ENCODE measurements at places on chromosomes 6 and 20.

- DNase-seq, result no peak
Measured at GRCh38 chr6:19083801-19084200, 696.7 kb downstream of the RNF144B start.

GRCh38 chr6:1381481-1382330 is 7.7 kb upstream of the FOXF2 start:
- peak; percentile 10 for DNase-seq

DNA sequence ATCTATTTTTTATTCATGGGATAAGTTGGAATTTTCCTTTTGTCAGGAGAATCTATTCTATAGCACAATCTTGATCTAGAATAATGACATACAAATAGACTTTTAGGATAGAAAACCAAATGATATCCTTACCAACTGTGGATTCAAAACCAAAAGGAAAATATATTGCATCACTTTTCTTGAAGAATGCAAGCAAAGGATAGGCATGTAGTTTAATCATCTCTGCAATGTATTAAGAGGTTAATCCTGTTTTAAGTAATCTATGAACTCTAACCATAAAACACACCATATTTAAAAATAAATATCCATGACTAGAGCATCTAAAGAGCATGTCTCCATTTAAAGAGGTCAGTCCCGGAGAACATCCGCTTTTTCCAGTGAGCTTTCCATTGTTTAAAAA is 106.7 kb upstream of the CNKSR3 start:
- no peak for DNase-seq

- DNase-seq, result no peak
Measured at GRCh38 chr6:163416557-163417253, 2.2 kb downstream of the QKI start.

DNA sequence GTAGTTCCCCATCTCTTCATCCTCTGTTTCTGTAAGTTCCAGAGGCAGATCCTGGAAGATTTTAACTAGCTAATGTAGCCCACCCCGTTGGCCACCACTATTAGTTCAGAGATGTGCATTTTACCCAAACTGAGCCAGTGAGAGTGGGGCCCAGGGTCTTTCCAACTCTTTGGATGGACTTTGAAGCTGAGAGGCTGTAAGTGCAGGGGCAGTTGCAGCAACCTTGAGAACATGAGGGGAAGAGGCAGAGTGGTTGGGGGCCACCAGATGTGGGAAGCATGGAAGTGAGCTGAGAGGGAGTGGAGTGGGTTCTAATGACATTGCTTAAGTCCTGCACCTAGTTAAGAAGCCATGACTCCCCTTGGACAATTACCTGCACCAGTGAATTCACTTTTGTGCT is 72.2 kb downstream of the CDH26 start:
- DNase-seq, result no peak

DNA sequence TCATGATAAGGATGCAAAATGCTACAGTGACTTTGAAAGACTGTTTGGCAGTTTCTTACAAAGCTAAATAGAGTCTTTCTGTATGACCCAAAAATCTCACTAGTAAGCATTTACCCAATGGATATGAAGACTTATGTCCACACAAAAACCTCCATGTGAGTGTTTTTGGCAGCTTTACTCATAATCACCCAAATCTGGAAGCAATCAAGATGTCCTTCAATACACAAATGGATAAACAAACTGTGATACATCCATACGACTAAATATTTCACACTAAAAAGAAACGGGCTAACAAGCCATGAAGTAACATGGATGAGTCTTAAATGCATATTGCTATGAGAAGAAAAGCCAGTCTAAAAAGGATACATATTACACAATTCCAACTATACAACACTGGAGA is 117.2 kb downstream of the PDE10A start:
- DNase-seq, result no peak

GRCh38 chr6:151901009-151901411 is 93.5 kb downstream of the ESR1 start:
- no peak for DNase-seq

- no peak for DNase-seq
Measured at GRCh38 chr20:5602346-5602745, 147.9 kb upstream of the SHLD1 start.

- DNase-seq, result no peak
Measured at GRCh38 chr20:34529742-34530141, 13.5 kb downstream of the DYNLRB1 start.

- no peak for DNase-seq
Measured at GRCh38 chr6:45375449-45375848, 2.3 kb downstream of the SUPT3H start.

- DNase-seq, result no peak
Measured at GRCh38 chr6:5438922-5439584, 177.7 kb downstream of the FARS2 start.

DNA sequence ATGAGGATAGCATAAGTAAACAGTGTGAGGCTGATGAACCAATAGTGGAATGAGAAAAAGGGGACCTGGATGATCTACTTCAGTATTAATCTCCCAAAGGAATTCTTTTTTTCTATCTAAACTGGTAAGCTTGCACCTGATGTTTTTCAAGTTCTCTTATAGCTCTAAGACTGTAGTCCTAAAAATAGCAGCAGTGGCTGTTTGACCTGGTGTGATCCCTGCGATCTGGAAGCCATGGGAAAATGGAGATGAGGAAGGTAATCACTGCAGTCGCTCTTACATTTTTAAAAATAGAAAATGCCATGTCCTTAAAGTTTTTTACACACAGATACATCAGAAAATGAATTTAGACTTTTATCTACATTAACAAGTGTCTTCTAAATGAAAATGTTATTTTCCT is 926.4 kb upstream of the SLC35B3 start:
- DNase-seq, result no peak

- no peak for DNase-seq
Measured at GRCh38 chr6:154304191-154304590, 52.4 kb downstream of the IPCEF1 start.

- no peak for DNase-seq
Measured at GRCh38 chr6:1110164-1110563, 201.7 kb upstream of the FOXQ1 start.

- no peak for DNase-seq
Measured at GRCh38 chr6:28947831-28948270, 24.1 kb upstream of the TRIM27 start.

DNA sequence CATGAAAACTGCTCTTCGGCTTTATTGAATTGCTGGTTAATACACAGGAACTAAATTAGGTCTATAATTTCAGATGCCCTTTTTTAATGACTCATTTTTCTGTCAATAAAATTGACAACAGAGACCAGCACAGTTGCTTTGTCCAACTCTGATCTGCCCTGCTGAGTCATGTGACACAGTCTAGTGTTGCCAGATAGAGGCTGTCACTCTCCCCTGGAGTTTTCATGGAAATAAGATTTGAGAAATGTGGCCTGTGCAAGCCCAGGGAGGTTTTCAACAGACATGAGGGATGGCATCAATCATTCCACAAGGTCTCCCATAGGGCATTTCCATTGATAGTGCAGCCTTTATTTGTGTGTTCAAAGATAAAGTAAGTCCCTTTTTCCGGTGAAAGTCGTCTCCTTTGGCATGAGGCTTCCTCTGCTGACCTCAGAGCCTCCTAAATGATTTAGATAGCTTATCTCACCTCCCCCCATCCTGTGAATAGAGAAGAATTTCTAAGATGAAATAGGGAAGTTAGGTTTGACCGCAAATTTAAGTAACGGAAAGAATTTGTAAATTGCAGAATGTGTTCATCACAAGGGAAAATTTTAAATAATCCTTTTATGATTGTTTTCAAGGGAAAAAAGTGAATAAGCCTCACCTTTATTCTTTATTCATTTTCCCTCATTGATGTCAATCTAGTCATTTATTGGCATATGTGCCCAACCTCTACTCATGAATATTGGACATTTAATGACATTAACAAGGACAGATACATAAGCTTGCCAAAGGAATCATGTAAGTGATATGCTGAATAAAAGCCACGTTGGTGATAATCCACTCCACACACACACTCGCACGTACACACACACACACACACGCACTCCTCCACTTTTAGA is 277.7 kb downstream of the ADGB start:
- no peak for DNase-seq

DNA sequence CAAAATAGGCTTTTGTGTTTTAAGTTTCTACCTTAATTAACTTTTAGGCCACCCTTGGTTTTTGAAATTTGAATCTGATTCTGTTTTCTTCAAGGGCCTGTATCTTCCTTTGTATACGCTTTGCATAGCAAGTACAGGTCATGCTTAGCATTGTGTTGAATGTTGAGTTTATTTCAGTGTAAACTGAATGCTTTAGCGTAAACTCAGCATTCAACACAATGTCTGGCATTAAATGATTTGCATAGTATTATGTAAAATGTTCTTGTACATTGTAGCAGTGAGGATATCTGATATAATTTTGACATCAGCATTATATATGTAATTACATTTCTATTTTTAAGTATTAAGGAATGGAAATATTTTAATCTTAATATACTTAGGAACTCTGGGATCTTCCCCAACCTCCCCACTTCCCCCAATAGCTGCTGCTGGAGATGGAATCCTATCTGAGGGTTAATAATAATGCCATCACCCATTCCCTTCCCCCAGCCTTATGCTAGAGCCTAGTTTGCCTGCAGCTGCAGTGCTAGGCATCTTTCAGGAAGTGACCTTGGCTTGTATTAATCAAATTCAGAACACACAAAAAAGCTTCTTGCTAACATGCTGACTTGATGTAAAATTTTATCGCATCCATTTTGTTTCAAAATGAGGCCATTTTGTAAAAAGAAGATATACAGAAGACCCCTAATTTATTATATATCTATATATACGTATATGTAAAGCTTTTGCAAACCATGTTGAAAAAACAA is 73.1 kb downstream of the NCOA3 start:
- DNase-seq, result no peak

- no peak for DNase-seq
Measured at GRCh38 chr6:112563368-112563767, 216.2 kb downstream of the RFPL4B start.

GRCh38 chr6:3612341-3613041 is 139.0 kb downstream of the PXDC1 start:
- no peak for DNase-seq

GRCh38 chr6:6452002-6452401 is 131.5 kb upstream of the F13A1 start:
- DNase-seq, result no peak

- no peak for DNase-seq
Measured at GRCh38 chr6:169026175-169026574, 227.5 kb downstream of the THBS2 start.

DNA sequence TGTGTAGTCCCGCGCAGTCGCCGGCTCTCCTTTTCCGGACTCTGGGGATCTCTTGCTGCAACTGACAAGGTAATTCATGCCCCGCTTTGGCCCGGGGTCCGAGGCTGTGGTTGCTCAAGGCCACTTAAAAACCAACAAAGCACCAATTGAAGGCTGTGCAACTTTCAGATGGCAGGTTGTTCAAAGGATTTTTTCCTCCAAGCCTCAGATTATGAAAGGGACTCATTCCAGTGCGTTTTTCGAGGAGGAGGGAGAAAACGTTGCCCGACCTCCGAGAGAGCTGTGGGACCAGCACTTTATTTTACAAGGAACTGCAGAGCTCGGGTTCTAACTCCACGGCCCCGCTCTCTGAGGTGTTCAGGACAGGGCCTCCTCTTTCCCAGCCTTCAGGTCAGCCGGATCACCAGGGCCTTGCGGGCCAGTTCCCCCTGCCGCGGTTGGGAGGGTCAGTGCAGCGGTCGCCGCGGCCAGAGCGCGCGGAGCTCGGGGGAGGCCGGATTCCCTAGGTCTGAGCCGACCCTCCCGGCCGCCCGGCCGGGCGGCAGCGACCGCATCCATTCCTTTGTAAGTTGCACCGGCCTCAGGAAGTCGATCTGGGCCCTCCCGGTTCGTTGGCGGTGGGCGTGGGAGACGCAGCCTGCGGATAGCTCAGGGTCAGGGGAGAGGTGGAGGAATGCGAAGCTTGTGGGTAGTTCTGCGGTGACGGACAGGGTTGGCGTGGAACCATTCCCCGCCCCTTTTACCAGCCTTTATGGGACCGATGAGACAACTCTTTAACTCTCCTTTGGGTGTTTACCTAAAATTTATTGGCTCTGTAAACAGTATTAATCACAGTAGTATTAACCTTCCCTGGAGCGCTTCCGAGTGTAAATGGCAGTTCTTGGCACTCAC is 1.6 kb downstream of the UTRN start:
- no peak for DNase-seq

- peak; percentile 2 for DNase-seq
Measured at GRCh38 chr6:72522735-72523141, 99.1 kb upstream of the KCNQ5 start.

DNA sequence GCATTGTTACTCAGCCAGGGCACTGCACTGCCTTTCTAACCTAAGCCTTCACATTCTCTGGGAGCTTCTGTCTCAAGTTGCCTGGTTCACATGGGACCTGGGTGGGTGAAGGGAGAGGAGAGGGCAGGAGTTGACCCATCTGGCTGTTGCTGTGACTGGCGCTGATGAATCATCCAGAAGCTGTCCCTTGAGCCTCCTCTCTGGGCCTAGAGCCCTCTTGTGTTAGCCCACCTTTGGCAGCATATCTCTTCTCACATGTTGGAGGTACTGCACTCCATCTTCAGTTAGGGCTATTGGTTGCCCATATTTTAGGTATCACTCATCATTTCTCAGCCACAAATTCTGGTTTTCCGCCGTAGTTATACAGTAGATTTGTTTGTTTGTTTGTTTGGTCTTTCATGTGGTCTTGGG is 19.8 kb downstream of the XRN2 start:
- no peak for DNase-seq

GRCh38 chr6:147970970-147971369 is 371.7 kb upstream of the SASH1 start:
- DNase-seq, result no peak

- DNase-seq, result no peak
Measured at GRCh38 chr6:131005439-131006016, 57.5 kb downstream of the EPB41L2 start.

DNA sequence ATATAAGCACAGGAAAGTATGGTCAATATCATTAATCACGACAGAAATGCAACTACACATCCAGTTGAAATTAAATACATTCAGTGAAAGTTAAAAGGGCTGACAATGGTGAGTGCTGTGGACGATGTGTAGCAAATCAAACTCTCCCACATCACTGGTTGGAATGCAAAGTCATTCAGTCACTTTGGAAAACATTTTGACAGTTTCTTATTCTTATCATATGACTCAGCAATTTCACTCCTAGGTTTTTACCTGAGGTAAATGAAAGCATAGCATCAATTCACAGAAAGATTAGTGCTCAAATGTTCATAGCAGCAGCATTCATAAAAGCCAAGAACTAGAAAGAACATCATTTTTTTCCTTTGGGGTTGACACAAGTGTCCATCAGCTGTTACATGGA is 28.6 kb upstream of the SAMD5 start:
- no peak for DNase-seq

- no peak for DNase-seq
Measured at GRCh38 chr6:158867381-158868121, 48.4 kb upstream of the EZR start.

All from stimulated activated CD4-positive, alpha-beta T cell treated with anti-CD3 and anti-CD28 coated beads, Interleukin-15, amount 100 ng/mL, for 1 hour (primary cell).